ENCODE measurements at places on chromosomes 16 and 17. TPM values are rescaled to one million over a fixed set of nuclear protein-coding genes. Genes with fewer than 3 reads are reported as not detected.

GRCh38 chr17:17857496-17857895 is 20.7 kb upstream of the SREBF1 start:
- H3K27ac ChIP-seq: no peak overlapping the region
- no peaks in the 10 kb centered on the region for H3K27me3 ChIP-seq
- peaks cover 10% of the 10 kb centered on the region for H3K36me3 ChIP-seq
- H3K4me1 ChIP-seq: peaks cover 41% of the 10 kb centered on the region
- no peak for DNase-seq

- H3K36me3 ChIP-seq: peaks cover 48% of the 10 kb centered on the region
- H3K4me3 ChIP-seq: no peak overlapping the region
- H3K27ac ChIP-seq: no peak overlapping the region
- no peaks in the 10 kb centered on the region for H3K4me1 ChIP-seq
- DNase-seq: no peak
- H3K27me3 ChIP-seq: no peaks in the 10 kb centered on the region
Measured at GRCh38 chr16:17129971-17130370, 340.8 kb downstream of the XYLT1 start.

The TEFM gene
- 25.5 TPM for polyA plus RNA-seq

GRCh38 chr17:35768797-35769196 is 8.1 kb downstream of the C17orf50 start:
- H3K4me3 ChIP-seq: no peak overlapping the region
- no peaks in the 10 kb centered on the region for H3K27me3 ChIP-seq
- H3K4me1 ChIP-seq: peaks cover 13% of the 10 kb centered on the region
- DNase-seq: no peak
- H3K36me3 ChIP-seq: no peaks in the 10 kb centered on the region

DNA sequence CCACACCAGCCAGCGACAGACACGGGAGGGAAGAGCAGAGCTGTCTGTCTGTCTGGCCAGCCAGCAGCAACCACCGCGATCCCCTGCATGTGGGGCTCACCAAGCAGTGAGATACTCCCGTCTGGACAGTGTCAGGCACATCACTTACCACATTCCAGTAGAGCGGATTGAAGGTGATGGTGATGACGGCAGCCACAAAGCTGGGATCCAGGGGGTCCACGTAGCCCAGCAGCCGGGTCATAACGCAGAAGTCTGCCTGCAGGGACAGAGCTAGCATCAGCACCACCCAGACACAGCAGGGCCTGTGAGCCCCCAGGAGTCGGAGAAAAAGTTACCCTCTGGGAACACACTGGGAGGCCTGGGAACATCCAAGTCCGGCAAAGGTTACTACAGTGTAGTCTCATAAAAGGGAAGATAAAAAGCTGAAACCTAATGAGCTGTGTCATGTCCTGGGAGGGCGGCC is 14.7 kb downstream of the PEMT start:
- peaks cover 3% of the 10 kb centered on the region for H3K36me3 ChIP-seq
- H3K4me3 ChIP-seq: no peak overlapping the region
- DNase-seq: no peak

The ACSM5 gene
- 0.48 TPM for polyA plus RNA-seq

The TMEM238L gene
- polyA plus RNA-seq: 3.5 TPM

The TBC1D3 gene
- polyA plus RNA-seq: not detected

GRCh38 chr16:72191551-72191950 is 19.6 kb upstream of the PMFBP1 start:
- no peak overlapping the region for H3K4me3 ChIP-seq
- no peak for DNase-seq
- H3K4me1 ChIP-seq: no peaks in the 10 kb centered on the region
- H3K27ac ChIP-seq: no peak overlapping the region
- no peaks in the 10 kb centered on the region for H3K36me3 ChIP-seq

DNA sequence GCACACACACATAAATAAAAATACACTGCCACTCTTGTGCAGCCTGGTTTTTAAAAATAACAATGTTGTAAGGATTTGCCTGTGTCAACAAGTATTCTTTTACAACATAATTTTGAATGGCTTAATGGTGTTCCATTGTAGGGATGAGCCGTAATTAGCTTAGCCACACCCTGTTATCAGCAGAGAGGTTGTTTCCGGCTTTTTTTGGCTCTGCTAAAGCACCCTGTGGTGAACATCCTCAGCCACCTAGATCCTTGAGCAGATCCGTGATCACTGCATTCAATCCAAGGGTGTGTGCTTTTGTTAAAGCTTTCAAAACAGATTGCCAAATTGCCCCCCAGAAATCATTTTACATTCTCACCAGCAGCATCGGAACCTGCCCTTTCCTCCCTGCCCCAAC is 7.0 kb downstream of the KATNB1 start:
- no peaks in the 10 kb centered on the region for H3K27me3 ChIP-seq
- H3K36me3 ChIP-seq: peaks cover 22% of the 10 kb centered on the region
- no peaks in the 10 kb centered on the region for H3K4me1 ChIP-seq

DNA sequence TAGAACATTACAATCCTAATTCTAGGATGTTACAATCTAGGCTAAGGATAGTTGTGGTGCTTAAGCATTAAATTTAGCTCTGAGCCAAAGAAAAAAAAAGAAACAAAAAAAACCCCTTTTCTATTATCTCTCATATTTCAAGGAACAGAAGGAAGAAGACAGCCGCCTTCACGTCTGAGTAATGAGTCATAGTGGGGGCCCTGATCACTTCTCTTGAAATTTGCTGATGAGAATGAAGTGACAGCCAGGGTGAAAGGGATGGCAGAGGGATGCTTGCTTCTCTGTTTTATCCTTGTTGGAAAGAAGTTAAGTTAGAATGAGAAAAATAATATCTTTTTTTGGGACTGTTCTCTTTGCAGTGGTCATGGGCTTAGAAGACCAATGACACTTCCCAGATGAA is 82.6 kb upstream of the MPHOSPH6 start:
- H3K27me3 ChIP-seq: no peaks in the 10 kb centered on the region
- H3K4me3 ChIP-seq: no peak overlapping the region
- H3K4me1 ChIP-seq: no peaks in the 10 kb centered on the region
- H3K36me3 ChIP-seq: no peaks in the 10 kb centered on the region
- no peak overlapping the region for H3K27ac ChIP-seq

DNA sequence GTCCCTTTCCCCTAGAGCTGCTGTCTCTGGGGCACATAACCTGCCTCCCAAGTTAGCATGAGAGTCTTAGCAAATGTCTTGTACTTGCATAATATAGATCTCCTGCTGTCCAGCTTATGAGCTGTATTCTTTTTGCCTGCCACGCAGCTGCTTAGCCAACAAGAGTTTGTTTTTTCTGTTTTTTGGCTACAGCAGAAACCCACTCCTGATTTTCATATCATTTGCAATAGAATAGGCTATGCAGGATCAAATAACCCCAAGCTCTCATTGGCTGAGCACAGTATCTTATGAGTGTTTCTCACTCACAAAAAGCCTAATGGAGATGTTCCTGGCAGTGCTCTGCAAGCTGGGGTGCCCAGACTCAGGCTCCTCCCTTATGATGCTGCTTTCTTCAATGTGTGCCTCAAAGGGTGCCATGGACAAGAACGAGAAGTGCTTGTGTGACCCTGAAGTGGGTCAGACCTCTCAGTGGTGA is 23.1 kb downstream of the B9D1 start:
- no peak for DNase-seq
- H3K36me3 ChIP-seq: peaks cover 6% of the 10 kb centered on the region
- H3K27me3 ChIP-seq: no peaks in the 10 kb centered on the region

The IRX3 gene
- polyA plus RNA-seq: 0.28 TPM

DNA sequence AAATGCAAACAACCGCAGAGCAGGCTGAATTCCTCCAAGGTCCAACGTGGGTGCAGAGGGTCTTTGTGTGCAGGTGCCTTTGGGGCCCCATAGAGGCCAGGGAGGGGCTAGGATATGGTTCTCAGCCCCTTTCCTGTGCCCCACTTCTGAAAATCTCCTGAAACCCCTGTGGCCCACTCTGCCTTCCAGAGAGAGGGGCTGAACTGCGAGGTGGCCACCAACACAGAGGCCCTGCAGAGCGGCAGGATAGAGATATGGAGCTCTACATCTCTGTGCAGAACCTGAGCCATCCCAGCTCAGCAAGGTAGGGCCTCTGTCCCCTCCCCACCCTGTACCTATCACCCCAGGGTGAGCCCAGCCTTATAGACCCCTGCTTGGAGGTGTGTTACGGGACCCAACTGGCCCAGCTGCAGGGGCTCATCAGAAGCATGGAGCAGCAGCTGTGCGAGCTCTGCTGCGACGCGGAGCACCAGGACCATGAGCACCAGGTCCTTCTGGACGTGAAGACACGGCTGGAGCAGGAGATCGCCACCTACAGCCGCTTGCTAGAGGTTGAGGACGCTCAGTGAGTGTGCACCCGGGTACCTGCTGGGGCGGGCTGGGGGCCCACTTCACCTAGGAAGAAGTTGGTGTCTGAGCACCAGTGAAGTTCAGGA is 5.5 kb downstream of the USP6 start:
- no peak for DNase-seq
- no peak overlapping the region for H3K27ac ChIP-seq
- H3K4me1 ChIP-seq: peaks cover 4% of the 10 kb centered on the region
- peaks cover 57% of the 10 kb centered on the region for H3K27me3 ChIP-seq
- H3K36me3 ChIP-seq: no peaks in the 10 kb centered on the region

Measured in large intestine (tissue), 12 donors.